Stimulated activated CD8-positive, alpha-beta memory T cell treated with anti-CD3 and anti-CD28 coated beads, Interleukin-7, amount 100 ng/mL, for 1 hour (primary cell): ENCODE measurements at places on chromosomes 16 and 17.

DNA sequence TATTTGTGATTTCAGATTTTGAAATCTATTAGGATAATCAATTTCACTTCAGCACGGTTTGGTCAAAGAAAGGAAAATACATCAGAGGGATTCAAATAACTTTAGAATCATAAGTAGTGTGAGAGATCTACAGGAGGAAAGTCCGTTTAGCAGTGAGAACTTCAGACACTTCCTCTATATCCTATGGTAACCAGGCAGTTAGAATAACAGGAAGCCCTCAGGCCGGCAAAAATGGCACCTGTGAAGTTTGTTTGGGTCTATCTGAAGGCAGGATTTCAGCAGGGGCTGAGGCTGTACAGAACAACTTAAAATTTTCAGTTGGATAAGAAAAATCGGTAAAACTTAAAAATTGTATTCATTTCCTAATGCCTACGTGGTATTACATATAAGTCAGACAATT lies 24.9 kb downstream of the KCNJ16 start:
- DNase-seq: no peak

DNA sequence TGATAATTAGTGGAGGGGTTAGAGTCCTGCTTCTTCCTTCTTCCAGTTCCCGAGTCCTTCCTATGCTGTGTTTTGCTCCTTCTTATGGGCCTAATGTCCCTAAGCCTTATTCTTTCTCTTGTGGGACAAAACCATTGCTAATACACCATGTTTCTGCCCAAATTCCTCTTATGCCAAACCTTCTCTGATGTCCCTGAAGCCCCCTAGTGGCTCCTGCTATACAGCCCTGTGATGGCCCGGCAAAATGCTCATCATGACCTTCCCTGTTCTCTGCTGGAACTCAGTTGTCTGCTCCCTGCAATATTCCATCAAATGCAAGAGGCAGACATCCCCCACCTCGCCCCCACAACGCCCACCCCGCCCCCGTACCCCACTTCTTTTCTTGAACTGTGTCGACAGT lies 171.6 kb downstream of the CDH11 start:
- no peak for DNase-seq

GRCh38 chr17:78974635-78975591 lies 4.8 kb downstream of the LGALS3BP start:
- no peak for DNase-seq

GRCh38 chr16:8892101-8892575 lies 10.0 kb downstream of the LITAFD start:
- no peak for DNase-seq
